ENCODE measurements at places on chromosomes 5 and 9. TPM values are rescaled to one million over a fixed set of nuclear protein-coding genes. Genes with fewer than 3 reads are reported as not detected.

Gene CSF1R
- 7.5 TPM for total RNA-seq

Gene GABRB2
- 0.97 TPM for total RNA-seq

Gene PNPLA7
- 9.9 TPM for total RNA-seq

Gene PCDHGC4
- 20.4 TPM for total RNA-seq

Gene CARTPT
- total RNA-seq = not detected

Gene TRIP13
- 1.6 TPM for total RNA-seq

Gene ACOT12
- total RNA-seq = not detected

- no peak for DNase-seq
- no peaks in the 10 kb centered on the region for H3K4me1 ChIP-seq
- H3K4me3 ChIP-seq = no peak overlapping the region
- H3K36me3 ChIP-seq = no peaks in the 10 kb centered on the region
- no peak overlapping the region for H3K27ac ChIP-seq
- H3K27me3 ChIP-seq = no peaks in the 10 kb centered on the region
Measured at GRCh38 chr5:159902444-159903121, 13.7 kb upstream of the ADRA1B start.

- H3K27ac ChIP-seq = no peak overlapping the region
- H3K36me3 ChIP-seq = no peaks in the 10 kb centered on the region
- no peaks in the 10 kb centered on the region for H3K27me3 ChIP-seq
- no peaks in the 10 kb centered on the region for H3K4me1 ChIP-seq
Measured at GRCh38 chr5:175418251-175418650, 25.7 kb downstream of the DRD1 start.

- DNase-seq = no peak
- no peak overlapping the region for H3K27ac ChIP-seq
Measured at GRCh38 chr5:147169399-147169798, 65.4 kb upstream of the STK32A start.

- H3K36me3 ChIP-seq = no peaks in the 10 kb centered on the region
- H3K4me3 ChIP-seq = no peak overlapping the region
- no peak overlapping the region for H3K27ac ChIP-seq
- no peak for DNase-seq
- H3K27me3 ChIP-seq = no peaks in the 10 kb centered on the region
Measured at GRCh38 chr5:131366428-131366827, 102.6 kb downstream of the CDC42SE2 start.

GRCh38 chr9:3180696-3181048 lies 336.8 kb upstream of the PUM3 start:
- H3K27me3 ChIP-seq = peaks cover 20% of the 10 kb centered on the region

- no peak overlapping the region for H3K4me3 ChIP-seq
- no peak for DNase-seq
- no peaks in the 10 kb centered on the region for H3K36me3 ChIP-seq
Measured at GRCh38 chr5:8234179-8234770, 365.3 kb downstream of the MTRR start.

GRCh38 chr9:3246241-3246640 lies 279.6 kb downstream of the RFX3 start:
- no peaks in the 10 kb centered on the region for H3K36me3 ChIP-seq
- H3K4me1 ChIP-seq = no peaks in the 10 kb centered on the region
- H3K27ac ChIP-seq = no peak overlapping the region
- no peaks in the 10 kb centered on the region for H3K27me3 ChIP-seq

- H3K27me3 ChIP-seq = no peaks in the 10 kb centered on the region
- H3K4me1 ChIP-seq = no peaks in the 10 kb centered on the region
- H3K36me3 ChIP-seq = no peaks in the 10 kb centered on the region
- DNase-seq = no peak
Measured at GRCh38 chr5:180463916-180464602, 30.1 kb upstream of the CNOT6 start.

DNA sequence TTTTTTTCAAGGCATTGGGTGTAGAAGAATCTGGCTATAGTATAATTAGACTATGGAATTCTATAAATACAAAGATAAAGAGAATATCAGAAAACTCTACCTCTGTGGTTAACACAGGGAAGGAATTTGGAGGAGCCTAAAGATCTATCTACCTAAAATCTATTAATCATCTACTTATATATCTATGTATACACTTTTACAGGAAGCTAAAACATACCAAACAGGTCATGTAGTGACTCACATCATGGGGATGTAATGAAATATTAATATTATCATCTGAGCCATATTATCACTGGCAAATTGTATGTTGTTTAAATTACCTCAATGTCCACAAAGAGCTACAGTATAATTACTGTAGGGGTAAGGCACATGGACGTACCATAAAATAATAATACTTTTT lies 1748.2 kb downstream of the EFNA5 start:
- H3K27me3 ChIP-seq = no peaks in the 10 kb centered on the region
- no peak overlapping the region for H3K27ac ChIP-seq
- no peaks in the 10 kb centered on the region for H3K4me1 ChIP-seq
- H3K36me3 ChIP-seq = no peaks in the 10 kb centered on the region
- H3K4me3 ChIP-seq = no peak overlapping the region

DNA sequence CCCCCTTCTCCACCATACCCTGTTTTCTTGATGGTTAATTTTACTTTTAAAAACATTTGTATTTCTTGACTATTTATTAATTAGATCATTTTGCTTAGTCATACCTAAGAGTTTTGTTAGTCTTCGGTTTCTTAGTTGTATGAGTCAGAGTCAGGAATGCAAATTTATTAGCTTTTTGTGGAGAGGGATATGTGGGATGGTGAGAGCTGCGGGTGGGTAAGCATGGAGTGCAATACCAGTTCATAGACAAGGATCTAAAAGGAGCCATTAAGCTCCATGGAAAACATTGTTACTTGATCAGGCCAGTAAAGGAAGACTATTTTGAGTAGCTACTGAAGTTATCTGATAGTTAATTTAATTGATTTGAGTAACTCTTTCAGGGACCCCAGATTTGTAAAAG lies 77.5 kb downstream of the ZSWIM6 start:
- no peak for DNase-seq
- H3K36me3 ChIP-seq = no peaks in the 10 kb centered on the region
- H3K27ac ChIP-seq = peak overlapping the region; percentile 44
- H3K4me3 ChIP-seq = peak overlapping the region; percentile 41
- peaks cover 18% of the 10 kb centered on the region for H3K4me1 ChIP-seq

DNA sequence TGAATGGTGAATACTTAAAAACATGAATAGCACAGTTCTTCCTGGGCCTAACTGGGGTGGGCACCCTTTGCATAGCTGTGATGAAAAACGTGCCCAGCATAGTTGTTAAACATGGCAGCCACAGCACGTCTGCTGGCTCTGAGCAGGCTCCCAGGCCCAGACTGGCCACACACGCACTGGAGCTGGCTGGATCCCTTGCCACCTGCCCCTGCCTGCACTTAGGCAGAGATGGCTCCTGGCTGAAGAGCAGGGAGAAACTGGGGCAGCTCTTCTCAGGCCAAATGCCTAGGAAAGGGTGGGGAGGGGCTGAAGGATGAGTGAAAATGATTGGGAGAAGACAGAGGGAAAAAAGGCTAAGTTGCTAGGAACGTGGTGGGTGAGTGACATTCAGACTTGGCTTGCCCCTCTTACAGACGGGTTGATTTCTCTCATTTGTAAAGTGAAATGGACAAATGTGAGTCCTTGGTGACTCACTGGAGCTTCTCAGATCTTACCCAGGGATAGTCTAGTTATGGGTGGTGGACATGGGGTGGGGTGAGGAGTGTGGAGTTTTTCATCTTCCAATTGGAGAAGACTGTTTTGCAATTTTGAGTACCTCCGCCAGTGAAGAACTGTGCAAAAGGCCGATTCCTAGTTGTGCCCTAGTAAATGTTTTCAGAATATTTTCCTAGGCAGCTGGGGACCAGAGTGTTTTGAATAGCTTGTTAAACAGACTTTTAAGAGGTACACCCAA lies 42.4 kb downstream of the TRIO start:
- H3K27ac ChIP-seq = peak overlapping the region; percentile 71
- no peak overlapping the region for H3K4me3 ChIP-seq
- peaks cover 80% of the 10 kb centered on the region for H3K4me1 ChIP-seq
- no peaks in the 10 kb centered on the region for H3K36me3 ChIP-seq

DNA sequence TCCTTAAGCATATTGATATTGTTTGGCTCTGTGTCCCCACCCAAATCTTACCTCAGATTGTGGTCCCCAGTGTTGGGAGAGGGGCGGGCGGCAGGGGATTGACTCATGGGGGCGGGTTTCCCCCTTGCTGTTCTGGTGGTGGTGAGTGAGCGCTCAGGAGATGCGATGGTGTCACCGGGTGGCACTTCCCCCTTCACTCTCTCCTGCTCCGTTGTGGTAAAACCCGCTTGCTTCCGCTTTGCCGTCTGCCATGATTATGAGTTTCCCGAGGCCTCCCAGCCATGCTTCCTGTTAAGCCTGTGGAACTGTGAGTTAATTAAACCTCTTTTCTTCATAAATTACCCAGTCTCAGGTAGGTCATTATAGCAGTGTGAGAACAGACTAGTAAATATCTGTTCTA lies 229.1 kb downstream of the IRX2 start:
- H3K27me3 ChIP-seq = no peaks in the 10 kb centered on the region
- no peak overlapping the region for H3K4me3 ChIP-seq
- no peaks in the 10 kb centered on the region for H3K4me1 ChIP-seq
- no peaks in the 10 kb centered on the region for H3K36me3 ChIP-seq

DNA sequence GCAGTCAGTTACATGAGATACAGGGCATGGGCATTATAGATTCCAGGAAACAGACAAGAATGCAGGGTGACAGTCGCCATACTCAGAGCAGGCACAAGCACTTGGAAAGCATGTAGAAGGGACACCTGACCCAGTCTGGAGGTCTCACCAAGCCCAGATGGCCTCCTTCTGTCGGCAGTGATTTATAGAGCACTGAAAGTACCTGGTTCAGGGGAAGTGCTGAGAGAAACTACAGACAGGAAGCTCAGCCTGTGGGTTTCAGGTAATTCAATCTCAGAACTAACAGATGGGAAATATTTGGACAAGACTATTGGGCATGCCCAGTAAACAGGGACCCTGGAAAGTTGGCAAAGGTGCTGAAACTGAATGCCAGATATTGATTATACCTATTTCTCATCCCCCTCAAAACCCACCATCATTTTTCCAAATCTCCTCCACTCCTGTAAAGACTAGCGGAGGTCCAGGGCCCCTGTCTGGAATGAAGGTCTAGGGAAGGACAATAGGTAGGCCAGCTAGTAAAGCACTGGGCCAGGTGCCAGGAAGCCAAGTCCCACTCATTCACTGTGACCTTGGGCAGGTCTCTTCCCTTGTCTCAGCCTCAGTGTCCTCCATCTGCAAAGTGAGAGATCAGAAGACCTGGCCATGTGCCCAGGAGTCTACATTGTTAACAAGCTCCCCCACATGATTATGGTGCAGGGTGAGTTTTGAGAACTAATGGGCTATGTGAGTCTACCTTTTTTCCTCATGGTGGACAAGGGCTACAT lies 26.9 kb downstream of the KLHL3 start:
- no peak overlapping the region for H3K4me3 ChIP-seq
- H3K36me3 ChIP-seq = no peaks in the 10 kb centered on the region
- H3K4me1 ChIP-seq = no peaks in the 10 kb centered on the region
- no peak for DNase-seq

DNA sequence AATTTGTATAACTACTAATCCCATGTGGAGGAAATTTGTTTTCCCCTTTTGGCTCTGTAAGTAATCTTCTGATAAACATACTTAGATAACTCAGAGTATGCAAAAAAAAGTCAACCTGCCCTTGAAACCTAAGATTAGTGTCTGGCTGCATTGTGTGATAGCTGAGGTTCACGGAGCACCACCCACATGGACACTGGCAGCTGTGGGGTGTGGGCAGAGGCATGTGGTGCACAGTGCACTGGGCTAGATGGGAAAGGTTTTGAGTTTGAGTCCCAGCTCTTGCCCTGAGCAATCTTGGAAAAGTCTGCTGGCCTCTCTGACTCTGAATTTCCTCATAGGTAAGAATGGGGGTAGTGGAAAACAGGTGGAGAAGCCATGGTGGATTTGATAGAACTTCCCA lies 75.1 kb downstream of the PLCXD3 start:
- H3K27me3 ChIP-seq = no peaks in the 10 kb centered on the region
- H3K4me1 ChIP-seq = no peaks in the 10 kb centered on the region
- no peak overlapping the region for H3K27ac ChIP-seq

GRCh38 chr5:95870105-95870672 lies 47.7 kb upstream of the GLRX start:
- DNase-seq = no peak
- peaks cover 18% of the 10 kb centered on the region for H3K4me1 ChIP-seq
- H3K27me3 ChIP-seq = no peaks in the 10 kb centered on the region
- H3K4me3 ChIP-seq = no peak overlapping the region
- no peaks in the 10 kb centered on the region for H3K36me3 ChIP-seq

DNA sequence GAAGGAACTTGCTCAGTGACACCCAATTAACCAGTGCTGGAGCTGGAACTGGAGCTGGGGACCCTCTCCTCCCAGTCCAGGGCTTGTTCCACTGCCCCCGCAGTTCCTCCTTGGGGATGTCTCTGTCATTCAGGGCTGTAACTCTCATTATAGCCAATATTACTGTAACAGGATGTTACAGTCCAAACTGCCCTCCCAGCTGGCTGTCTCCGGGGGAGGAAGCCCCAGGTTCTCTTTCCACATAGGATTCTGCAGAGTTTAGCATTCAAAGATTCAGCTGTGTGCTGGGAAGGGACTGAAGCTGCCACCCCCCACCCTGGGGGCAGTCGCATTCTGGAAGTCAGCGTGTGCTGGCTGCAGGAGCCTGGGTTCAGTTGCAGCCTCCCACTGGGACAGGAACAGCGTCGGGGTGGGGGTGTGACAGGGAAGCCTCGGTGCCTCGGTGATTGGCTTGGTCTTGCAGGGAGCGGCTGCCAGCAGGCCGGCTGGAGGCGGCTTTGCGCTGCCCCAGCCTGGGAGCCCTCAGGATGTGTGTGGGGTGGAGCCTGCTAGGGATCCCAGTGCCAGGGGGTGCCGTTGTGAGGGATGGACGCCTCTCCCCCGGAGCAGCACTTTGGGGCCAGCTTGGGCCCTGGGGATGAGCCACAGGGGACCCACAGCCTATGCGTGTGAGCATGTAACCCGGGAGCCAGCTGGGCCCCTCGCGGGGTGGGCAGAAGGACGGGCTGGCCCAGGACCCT lies 101.1 kb downstream of the RGS3 start:
- peak overlapping the region; percentile 48 for H3K4me3 ChIP-seq
- H3K27ac ChIP-seq = peak overlapping the region; percentile 79
- H3K4me1 ChIP-seq = peaks cover 58% of the 10 kb centered on the region
- peak; percentile 45 for DNase-seq

- no peak for DNase-seq
- H3K4me3 ChIP-seq = peak overlapping the region; percentile 31
- H3K4me1 ChIP-seq = peaks cover 8% of the 10 kb centered on the region
- H3K27me3 ChIP-seq = no peaks in the 10 kb centered on the region
- no peaks in the 10 kb centered on the region for H3K36me3 ChIP-seq
Measured at GRCh38 chr9:124242331-124243194, 15.2 kb upstream of the NEK6 start.

GRCh38 chr9:34892886-34893285 lies 65.2 kb upstream of the PHF24 start:
- H3K36me3 ChIP-seq = no peaks in the 10 kb centered on the region
- peaks cover 10% of the 10 kb centered on the region for H3K27me3 ChIP-seq
- peak; percentile 13 for DNase-seq
- H3K27ac ChIP-seq = no peak overlapping the region
- no peak overlapping the region for H3K4me3 ChIP-seq
- H3K4me1 ChIP-seq = peaks cover 8% of the 10 kb centered on the region

DNA sequence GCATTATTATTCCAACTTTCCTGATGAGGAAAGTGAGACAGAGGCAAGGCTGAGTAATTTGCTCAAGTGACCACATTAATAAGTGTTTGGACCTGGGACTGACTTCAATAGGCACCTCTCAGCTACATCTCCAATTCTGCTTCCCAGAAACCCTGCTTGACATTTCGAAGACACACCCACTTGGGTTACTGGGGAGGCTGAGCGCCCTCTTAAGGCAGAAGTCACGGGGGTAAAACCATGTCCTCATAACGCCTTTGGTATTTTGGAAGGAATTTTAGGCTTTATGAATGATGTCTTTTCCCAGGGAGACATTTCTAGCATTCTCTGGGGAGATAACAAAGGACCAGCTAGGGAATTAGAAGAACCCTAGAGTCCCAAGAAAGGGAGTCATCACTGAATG lies 53.3 kb downstream of the TRPC7 start:
- DNase-seq = no peak
- H3K27me3 ChIP-seq = no peaks in the 10 kb centered on the region
- H3K36me3 ChIP-seq = no peaks in the 10 kb centered on the region
- no peak overlapping the region for H3K4me3 ChIP-seq
- no peaks in the 10 kb centered on the region for H3K4me1 ChIP-seq
